ENCODE measurements at places on chromosomes 16 and 17. TPM values are rescaled to one million over a fixed set of nuclear protein-coding genes. Genes with fewer than 3 reads are reported as not detected.

The CMTM1 gene
- polyA plus RNA-seq: 2.7 TPM

The MYO18A gene
- polyA plus RNA-seq: 12.0 TPM

The NQO1 gene
- polyA plus RNA-seq: 706 TPM

The NPEPPS gene
- polyA plus RNA-seq: 60.2 TPM

The AATK gene
- polyA plus RNA-seq: 0.29 TPM

The ARL4D gene
- 29.1 TPM for polyA plus RNA-seq

The TSPOAP1 gene
- 5.6 TPM for polyA plus RNA-seq

The TP53TG3 gene
- not detected for polyA plus RNA-seq

The SSTR5 gene
- polyA plus RNA-seq: not detected

The SHISA9 gene
- polyA plus RNA-seq: not detected

The WNT9B gene
- not detected for polyA plus RNA-seq

The ACAP1 gene
- polyA plus RNA-seq: 2.0 TPM

The NPTX1 gene
- 0.21 TPM for polyA plus RNA-seq

GRCh38 chr16:28591355-28591754 is 5.5 kb downstream of the SULT1A2 start:
- no peak for DNase-seq

- peak; percentile 48 for DNase-seq
Measured at GRCh38 chr17:30414486-30414885, 35.8 kb downstream of the CPD start.

- DNase-seq: no peak
Measured at GRCh38 chr17:39174920-39175694, 9.1 kb upstream of the ARL5C start.

- no peak for DNase-seq
Measured at GRCh38 chr16:87006789-87007745, 310.1 kb downstream of the C16orf95 start.

- DNase-seq: no peak
Measured at GRCh38 chr16:53085369-53085843, 30.6 kb downstream of the CHD9 start.

GRCh38 chr17:17505610-17506171 is 9.5 kb upstream of the RASD1 start:
- DNase-seq: no peak

DNA sequence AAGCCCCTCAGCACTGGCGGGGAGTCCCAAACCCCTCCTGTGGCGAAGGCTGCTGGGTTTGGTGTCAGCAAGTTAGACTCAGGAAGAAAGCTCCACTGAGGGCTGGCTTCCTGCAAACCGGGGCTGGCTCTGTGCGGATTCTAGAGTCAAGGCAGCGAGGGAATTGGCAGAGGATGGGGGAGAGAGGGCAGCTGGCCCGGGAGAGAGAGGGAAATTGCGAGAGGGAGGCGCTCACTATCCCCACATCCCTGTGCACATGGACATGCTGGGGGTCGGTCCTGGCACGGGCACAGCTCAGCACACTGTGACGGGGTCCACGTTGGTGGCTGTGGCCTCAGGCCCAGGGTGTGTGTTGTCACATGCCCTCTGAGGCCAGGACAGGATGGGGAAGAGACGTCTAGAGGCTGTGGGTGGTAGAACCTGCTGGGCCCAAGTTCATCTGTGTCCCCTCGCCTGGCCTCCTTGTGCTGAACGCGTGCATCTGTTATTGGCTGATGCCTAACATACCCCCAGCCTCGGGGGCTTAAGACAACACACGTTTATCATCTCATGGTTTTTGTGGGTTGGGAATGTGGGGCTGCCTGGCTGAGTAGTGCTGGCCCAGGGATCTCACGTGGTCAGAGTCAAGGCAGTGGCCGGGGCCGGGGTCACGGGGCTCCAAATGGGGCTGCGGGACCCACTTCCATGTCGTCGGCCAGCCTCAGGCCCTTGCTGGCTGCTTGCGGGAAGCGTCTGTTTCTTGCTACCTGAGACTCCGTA is 16.7 kb upstream of the JPH3 start:
- no peak for DNase-seq

GRCh38 chr17:74742978-74743545 is 5.4 kb upstream of the NHERF1 start:
- DNase-seq: no peak

- DNase-seq: no peak
Measured at GRCh38 chr17:39138431-39139160, 12.8 kb downstream of the PLXDC1 start.

DNA sequence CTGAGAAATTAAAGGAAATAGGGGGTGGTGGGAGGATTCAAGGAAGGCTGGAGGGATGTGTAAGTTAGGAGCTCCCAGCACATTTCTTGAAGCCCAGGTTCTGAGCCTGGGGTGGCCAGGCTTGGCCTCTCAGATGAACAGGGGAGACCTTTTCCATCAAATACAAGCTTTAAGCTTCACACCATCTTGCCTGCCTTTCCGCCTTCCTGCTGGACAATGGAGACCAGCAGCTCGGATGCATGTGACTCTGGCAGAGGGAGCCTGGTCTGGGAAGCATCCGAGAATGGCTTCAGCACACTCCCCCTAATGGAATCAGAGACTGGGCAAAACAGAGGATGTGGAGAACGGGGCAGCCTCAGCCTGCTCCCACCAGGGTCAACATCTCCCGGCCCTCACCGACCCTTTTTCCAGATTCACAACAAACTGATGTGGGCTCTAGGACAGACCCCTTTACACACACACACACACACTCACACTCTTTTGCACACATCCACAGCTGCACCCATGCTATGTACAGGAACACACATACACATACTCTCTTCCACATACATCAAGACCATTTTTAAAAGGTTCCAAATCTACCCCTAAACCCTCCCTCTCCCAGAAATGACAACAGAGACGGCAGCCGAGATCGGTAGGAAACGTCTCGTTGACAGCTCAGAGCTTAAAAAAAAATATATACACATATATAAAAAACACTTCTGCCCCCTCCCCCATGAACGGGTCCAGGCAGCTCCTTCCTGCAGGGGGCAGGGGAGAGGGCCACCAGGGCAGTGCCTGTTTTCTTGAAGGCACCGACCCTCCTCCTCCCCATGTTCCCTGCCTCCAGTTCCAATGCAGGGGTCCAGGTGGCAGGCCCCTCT is 6.5 kb upstream of the ATXN7L3 start:
- DNase-seq: no peak

GRCh38 chr16:48004141-48004695 is 151.6 kb downstream of the ABCC12 start:
- no peak for DNase-seq

GRCh38 chr16:56702836-56703235 is 20.6 kb downstream of the MT1X start:
- DNase-seq: no peak

- no peak for DNase-seq
Measured at GRCh38 chr17:48728232-48729231, at the start of gene HOXB13. Gene HOXB13, minus strand, starts transcription at chr17:48728750. Its CDS starts 157 bp downstream, at chr17:48728593.

DNA sequence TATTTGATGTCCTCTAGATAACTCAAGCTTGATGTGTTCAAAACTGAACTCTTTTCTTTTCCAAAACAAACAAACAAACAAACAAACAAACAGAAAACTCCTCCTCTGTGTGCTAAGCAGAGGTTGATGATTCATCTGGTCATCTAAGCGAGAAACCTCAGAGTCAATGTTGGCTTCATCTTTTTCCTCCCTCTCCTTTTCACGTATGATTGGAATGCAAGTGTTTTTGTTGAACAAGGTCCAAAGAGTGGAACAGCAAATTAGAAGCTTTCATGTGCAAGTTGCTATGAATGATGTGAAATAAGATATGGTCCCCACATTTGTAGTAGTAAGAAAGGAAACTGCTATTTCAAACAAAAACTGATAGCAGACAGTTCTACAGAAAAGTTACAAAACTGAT is 52.5 kb downstream of the TBX4 start:
- peak; percentile 92 for DNase-seq

GRCh38 chr16:88830258-88830657 is 18.5 kb upstream of the APRT start:
- DNase-seq: no peak

- DNase-seq: no peak
Measured at GRCh38 chr17:43900183-43900857, 7.0 kb downstream of the MPP2 start.

DNA sequence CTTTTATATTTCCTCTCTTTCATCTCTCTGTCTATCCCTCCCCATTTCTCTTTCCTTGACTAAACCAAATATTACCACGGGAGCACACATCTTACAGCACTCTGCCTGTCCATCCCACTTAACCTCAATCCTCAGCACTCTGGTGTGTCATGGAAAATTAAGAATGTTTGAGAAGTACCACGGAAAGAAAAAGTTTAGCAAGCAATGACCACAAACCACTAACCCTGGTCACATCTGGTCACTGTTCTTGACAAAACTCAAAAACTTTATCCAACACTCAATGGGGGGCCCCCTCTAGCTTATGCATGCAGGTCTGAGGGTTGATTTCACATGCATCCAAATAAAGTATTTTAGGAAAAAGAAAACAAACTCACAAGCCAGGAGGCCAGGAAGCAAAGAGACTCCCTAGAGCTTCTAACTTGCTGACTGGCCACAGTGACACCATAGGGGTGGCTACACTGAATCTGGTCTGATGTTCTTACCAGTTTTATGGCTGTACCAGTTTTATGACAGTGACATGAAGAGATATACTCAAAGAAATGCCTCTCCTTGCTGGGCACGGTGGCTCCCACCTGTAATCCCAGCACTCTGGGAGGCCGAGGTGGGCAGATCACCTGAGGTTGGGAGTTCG is 229.2 kb downstream of the STX8 start:
- DNase-seq: no peak

DNA sequence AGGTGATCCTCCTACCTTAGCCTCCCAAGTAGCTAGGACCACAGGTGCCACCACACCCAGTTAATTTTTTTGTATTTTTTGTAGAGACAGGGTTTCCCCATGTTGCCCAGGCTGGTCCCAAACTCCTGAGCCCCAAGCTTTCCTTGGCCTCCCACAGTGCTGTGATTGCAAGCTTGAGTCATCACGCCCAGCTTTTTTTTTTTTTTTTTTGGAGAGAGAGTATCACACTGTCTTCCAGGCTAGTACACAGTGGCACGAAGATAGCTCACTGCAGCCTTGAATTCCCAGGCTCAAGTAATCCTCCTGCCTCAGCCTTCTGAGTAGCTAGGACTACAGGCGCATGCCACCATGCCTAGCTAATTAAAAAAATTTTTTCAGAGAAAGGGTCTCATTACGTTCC is 27.2 kb downstream of the HEATR9 start:
- no peak for DNase-seq

GRCh38 chr16:71552698-71553503 is 24.0 kb downstream of the TAT start:
- DNase-seq: no peak

- peak; percentile 42 for DNase-seq
Measured at GRCh38 chr17:69468207-69468606, 53.7 kb downstream of the MAP2K6 start.

- no peak for DNase-seq
Measured at GRCh38 chr17:7867881-7868329, 10.1 kb downstream of the CYB5D1 start.

DNA sequence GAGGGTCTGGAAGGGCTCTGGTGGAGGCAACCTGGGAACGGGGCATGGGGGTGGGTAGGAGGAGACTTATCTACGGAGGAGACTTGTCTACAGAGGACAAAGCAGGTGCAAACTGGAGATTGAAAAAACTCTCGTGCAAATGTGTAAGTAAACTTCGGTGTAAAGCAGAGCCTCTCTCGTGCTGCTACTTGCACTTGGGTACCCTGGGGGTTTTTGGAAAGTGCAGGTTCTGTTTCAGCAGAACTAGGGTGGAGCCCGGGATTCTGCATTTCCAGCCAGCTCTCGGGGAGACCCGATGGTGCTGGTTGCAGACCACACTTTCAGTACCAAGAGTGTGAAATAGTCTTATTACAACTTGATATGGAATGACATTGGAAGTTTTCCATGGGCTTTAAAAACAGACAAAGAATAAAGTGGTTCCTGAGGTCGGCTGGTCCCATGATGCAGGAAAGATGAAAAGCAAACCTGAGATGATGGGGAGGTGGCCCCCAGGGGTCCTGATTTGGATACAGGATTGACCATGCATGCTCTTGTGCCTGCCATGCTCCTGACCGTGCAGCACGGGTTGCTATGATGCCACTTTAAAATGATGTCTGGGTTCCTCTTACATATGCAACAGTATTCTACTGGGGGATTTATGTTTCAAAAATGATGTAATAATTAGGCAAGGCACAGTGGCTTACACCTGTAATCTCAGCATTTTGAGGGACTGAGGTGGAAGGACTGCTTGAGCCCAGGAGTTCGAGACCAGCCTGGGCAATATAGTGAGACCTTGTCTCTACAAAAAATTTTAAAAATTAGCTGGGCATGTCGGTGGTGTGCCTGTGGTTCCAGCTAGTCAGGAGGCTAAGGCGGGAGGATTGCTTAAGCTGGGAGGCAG is 69.3 kb downstream of the IRF8 start:
- DNase-seq: no peak

DNA sequence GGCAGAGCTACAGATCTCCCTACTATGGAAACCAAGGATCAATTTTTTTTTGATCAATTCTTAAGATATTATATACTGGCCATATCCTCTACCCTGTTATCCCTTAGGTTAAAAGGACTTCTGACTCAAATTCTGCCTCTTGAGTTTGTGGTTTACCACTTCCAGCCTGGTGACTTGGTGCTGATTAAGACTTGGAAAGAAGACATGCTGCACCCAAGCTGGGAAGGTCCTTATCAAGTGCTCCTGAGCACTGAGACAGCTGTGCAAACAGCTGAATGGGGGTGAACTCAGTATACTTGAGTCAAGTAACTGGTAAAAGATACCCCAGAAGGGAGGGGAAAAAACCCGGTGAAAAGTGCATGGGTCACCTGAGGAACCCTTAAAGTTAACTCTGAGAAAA is 20.5 kb upstream of the SPACA3 start:
- no peak for DNase-seq

DNA sequence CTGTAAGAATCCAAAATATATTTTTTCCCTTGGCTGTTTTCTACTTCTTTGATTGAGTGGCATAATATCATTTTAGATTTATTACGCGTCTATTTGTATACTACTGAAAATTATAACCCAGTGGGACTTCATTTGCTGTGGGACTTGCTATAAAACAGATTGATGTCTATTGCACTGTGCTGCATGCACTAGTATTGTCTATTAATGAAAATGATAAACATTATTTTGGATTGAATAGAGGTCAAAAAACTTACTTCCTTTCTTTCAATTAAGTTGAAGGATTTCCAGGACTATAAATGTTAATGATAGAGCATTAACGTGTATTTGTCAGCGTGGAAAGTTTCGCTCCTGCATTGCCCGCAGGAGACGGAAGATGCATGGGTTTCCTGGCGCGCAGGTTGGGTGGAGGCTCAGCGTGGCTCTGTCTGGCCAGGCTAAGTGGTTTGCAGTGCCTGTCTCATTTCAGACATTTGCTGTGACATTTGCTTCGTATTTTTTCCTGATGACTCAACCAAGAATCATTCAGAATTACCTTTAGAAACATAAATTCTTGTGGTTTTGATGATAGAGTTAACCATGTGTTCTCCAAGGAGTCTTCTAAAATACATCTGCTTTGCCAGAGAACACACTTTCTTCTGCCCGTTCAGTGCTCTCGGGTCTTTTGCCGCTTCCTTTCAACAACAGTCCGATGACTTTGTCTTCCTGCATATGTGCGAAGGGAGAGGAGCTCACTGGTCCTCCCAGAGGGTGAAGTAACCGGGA is 216.7 kb downstream of the RPTOR start:
- no peak for DNase-seq

GRCh38 chr17:7767405-7768021 is 50.0 kb downstream of the DNAH2 start:
- no peak for DNase-seq

Measured in BJ (cell line).